ENCODE measurements at places on chromosomes 6 and 20.

- DNase-seq: no peak
Observed at GRCh38 chr6:10149603-10150002, 265.3 kb downstream of the TFAP2A start.

- no peak for DNase-seq
Observed at GRCh38 chr6:85936916-85937315, 294.2 kb upstream of the SYNCRIP start.

GRCh38 chr6:82013561-82014530 is 233.7 kb downstream of the IBTK start:
- no peak for DNase-seq

DNA sequence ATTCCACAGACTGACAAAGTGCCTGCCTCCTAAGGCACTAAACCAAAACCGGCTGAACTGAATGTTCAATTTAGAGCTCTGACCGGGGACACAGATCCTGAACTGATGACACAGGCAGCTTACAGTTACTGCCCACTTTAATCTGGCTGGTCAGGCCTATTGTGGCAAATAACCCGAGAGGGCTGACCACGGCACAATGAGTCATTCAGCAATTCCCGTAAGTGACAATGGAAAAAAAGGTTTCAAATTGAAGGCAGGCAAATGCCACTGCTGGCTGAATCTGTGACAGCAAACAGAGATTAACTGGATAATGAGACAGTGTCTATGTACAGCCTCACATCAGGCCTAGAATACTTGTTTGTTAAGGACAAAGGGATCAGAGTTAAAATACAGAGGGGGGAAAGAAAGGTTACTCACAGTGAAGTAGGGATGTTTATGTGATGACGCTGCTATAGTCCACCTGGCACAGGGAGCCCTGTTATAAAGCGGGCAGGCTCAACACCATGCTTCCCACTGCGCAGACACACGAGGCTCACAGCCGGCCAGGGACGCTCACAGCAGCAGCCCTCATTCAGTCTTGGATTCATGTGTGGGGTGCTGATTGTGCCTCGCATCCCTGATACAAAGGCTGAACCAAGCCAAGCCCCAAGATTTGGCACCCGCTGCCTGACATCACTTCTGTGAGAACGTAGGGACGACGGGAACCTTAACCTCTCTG is 54.4 kb downstream of the RTN4IP1 start:
- DNase-seq: peak; percentile 33

- DNase-seq: no peak
Observed at GRCh38 chr6:16731478-16732051, 29.7 kb downstream of the ATXN1 start.

GRCh38 chr6:26205625-26206574 is 118.7 kb downstream of the HFE start:
- DNase-seq: no peak

- no peak for DNase-seq
Observed at GRCh38 chr20:6623989-6624388, 143.5 kb upstream of the BMP2 start.

GRCh38 chr6:88629838-88630494 is 333.5 kb downstream of the RNGTT start:
- no peak for DNase-seq

Measured in HFF-Myc (cell line).